ENCODE measurements at places on chromosomes 4 and X. TPM values are rescaled to one million over a fixed set of nuclear protein-coding genes. Genes with fewer than 3 reads are reported as not detected.

The TACR3 gene
- polyA plus RNA-seq: 2.1 TPM

The MSN gene
- polyA plus RNA-seq: 231 TPM

The PDE6B gene
- polyA plus RNA-seq: 37.6 TPM

The PLAC8 gene
- 3.4 TPM for polyA plus RNA-seq

The HPGD gene
- 83.4 TPM for polyA plus RNA-seq

The CCDC158 gene
- polyA plus RNA-seq: 0.58 TPM

The EMCN gene
- 178 TPM for polyA plus RNA-seq

The PRRG3 gene
- polyA plus RNA-seq: 7.2 TPM

The RAB39B gene
- polyA plus RNA-seq: 2.8 TPM

The NDUFB11 gene
- 116 TPM for polyA plus RNA-seq
